ENCODE measurements at places on chromosomes 12 and 14.

DNA sequence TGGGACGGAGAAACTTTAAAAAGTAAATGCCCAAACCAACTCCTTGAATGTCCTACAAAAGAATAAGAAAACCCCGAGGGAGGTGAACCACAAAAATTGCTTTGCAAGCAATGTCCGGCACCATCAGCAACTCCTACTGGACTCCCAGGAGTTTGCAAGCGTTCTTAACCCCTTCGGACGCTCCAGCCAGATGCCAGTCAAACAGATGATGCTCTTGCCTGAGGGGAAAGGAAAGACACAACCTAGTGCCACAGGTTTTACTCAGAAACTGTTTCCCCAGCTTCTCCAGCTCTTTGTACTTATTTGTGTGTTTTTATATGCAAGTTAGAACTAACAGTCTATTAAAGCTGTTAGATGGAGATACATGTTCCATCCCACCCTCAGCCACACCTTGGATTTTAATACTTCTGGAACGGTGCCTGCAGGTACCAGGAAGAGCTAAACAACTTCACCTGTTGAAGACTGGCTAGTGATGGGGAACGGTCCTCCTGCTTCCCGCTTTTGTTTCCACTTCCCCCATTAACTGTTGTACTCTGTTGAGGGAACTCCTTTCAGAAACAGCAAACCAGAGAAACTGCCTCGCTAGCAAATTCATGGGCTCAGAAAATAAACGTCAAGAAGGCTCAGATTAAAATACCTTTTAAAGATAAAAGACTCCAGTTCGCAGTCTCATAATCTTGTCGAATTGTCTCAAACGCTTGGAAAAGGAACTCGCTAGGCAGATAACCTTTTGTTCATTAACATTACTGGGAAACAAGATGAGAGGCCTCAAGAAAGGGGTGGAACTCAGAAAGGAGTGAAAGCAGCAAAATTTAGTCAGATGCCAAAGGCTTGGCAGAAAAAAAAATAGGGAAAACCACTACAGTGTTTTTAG is 1.1 kb upstream of the FERMT2 start:
- no peak for DNase-seq

DNA sequence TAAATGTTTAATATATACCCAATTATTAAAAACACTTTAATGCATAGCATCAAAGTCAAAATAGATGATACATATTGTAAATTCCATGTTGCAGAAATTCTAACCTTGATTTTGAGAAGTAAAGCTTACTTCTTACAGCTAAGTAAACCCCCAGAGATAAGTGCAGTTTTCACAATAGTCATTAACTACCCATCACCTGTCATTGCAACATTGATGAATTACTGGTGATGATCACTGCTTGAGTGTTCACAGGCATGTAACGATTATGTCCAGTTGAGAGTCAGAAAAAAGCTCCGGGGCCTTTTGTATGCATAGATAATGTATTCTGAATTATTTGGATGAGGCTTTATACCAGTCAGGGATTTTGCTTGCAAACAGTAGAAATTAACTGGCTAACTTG is 67.7 kb downstream of the ZNF664 start:
- no peak for DNase-seq

- no peak for DNase-seq
These were observed 54.4 kb downstream of the TESC start for GRCh38 chr12:117044790-117045159.

DNA sequence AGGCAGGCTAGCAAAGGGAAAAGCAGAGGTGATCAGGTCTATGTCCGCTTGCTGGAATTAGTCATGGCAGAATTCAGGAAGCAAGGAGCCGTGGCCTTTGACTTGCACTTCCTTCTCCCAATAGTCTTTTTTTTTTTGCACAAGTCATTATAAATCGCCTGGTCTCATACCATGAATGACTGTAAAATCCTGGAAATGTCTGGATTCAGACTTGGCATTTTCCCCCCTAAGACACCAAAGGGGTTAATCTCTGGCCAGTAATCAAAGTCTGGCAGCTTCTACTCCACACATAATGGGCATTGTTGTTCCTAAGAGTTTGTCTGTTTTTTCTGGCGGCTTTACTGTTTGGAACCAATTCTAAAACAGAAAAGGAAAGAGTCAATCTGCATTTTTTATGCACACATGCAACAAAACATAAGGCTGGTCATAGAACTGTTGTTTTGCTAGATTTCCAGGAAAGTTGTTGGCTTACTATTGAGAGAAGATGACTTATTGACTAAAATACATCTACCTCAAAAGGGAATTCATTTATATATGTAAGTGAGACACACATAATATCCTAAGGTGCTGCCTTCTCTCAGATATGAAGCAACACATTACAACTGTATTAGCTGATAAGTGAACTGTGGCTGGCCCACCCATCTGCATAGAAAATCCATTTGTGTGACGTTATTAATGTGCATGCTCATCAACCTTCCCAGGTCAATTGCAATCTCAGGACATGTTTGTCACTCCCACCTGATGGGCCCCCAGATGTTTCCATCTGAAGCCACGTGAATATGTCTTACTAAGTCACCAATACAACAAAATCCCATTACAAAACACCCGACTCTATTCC is 157.3 kb downstream of the BTG1 start:
- DNase-seq, result no peak

GRCh38 chr12:27577688-27578087 is 53.7 kb downstream of the PPFIBP1 start:
- DNase-seq, result no peak
